ENCODE measurements at places on chromosomes 12 and 14.

DNA sequence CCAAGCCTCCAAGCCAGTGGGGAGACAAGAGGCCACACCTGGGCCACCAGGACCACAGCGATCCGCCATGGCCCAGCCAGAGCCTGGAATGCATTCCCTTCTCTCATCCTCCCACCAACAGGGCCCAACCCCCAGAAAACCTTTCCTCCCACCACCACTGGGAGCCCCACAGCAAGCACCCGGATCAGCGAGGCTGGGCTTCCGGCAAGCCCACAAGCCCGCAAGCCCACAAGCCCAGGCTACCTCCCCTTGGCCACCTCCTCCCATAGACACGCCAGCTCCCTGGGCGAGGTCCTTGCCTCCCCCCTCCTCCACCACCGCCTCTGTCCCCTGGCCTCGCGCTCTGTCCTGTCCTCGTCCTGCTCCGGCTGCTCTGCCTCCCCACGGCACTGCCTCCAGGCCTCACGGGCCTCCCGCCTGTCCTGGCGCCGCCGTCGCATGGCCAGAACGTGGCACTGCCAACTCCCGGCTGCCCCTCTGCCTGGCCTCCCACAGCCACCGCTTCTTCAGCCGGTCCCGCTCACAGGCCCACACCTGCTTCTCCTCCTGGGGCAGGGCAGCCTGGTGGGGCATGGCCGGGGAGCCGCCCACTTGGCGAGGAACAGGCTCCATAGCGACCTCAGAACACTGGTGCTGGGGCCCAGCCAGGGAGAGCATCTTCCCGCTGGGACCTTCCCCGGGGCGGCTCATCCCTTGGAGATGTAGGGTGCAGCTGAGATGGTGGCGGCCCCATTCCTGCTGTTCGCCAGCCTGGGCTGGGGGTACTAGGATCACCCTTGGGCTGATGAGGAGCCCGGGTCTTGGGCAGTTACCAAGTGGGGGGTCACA, 5.6 kb downstream of the CDK2AP1 start:
- no peak for DNase-seq

DNA sequence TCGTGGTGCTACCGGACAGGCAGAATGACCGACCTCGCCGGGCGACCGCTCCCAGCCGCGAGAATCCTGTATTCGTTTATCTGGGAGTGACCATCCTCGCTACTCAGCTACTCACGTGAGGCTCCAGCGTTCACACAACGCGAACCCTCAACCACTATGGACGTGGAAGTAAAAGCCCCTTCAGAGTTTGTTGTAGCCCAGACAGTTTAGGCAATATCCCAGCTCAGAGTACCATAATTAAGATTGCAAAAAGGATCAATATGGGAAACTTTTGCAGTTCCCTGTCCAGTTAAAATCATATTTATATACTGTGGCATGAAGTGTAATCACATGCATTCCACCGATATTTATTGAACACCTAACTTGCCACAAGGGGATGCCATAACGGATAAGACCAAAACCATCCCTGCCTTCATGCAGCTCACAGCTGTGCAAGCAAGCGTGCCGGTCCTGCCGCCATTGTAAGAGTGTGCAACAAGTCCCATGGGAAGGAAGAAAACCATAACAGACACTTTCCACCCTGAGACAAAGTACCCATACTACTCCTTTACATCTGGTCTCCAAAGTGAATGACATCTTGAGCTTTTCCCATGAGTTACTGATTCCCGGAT, 938 bp upstream of the MAX start:
- DNase-seq = peak; percentile 59

DNA sequence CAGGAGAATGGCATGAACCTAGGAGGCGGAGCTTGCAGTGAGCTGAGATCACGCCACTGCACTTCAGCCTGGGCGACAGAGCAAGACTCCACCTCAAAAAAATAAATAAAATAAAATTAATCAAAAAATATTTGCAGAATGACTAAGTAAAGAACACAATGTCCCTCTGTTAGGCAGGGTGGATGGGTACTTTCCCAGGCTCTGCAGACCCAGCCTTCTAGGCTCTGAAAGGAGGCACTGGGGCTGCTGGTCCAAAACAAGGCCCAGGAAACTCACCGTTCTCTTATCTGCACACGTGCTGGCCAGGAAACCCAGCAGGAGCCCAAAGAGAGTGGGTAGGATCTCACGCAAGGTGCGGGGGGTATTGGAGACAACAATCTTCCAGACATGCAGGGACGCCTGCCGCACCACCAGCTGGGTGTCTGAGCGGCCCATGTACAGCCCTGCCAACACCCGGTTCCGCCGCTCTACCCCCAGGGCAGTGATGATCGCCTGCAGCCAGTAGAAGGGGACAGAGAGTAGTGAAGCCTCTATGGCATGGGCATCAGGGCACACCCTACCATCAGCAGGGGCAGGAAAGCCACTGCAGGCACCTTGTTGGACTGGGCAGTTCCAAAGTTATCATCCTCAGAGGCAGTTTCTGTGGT, 25.8 kb upstream of the RAB35 start:
- no peak for DNase-seq

- no peak for DNase-seq
These were observed 794.8 kb upstream of the SEL1L start for GRCh38 chr14:82328442-82328841.

- DNase-seq = no peak
These were observed 53.1 kb upstream of the GNG2 start for GRCh38 chr14:51807356-51807755.

DNA sequence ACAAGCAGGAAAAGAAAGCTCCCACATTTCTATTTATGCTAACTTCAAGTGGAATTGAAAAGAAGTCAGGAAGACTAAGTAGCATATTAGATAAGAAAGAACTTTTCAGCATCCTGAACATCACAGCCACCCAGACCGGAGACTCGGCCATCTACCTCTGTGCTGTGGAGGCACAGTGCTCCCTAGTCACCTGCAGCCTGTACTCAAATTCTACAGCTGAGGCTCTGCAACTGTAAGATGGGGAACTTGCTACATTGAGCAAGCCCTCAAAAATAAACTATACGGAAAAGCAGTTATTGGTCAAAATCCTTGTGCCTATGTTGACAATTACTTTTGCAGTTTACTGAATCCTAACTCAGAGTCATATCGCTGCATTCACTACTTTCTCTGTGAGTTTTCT, 361.9 kb downstream of the DAD1 start:
- DNase-seq = no peak

DNA sequence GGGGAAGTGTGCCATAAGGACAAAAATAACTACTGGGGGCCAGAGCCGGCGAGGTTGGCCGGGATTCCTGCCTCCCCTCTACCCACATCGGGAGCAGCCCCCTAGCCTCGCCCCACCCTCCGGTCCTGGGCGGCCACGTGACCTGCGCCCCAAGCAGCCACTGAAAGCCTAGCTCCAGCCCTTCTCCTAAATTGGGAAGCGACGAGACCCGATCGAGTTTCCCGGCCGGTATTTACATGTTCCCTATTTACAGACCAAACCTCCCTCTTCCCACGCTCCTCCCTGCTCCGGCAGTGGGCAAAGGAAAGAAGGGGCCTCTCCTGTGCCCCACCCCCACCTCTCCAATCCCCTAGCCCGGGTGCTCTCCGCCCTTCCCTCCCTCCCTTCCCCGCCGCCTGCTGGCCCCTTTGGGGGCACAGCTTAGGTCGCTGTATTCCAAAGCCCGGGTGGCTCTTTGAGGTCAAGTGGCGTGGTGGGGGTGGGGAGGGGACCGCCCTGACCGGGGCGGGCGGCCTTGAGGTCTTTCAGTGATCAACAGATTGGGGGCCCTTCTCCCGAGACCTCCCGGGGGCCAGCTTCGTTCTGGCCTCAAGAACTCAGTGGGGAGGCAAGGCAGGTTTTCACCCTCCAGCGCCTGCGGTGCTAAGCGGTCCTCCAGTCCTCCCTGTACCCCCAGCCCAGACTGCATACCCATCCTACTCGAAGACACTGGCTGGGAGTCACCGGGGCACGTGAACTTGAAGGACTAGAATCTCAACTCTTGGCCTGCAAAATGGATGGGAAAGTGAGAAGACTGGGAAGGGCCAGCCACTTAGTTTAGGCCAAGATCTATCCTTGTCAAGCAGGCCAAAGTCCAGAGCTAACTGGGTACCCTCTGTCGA, 6.3 kb upstream of the CTDSP2 start:
- no peak for DNase-seq

- DNase-seq = peak; percentile 83
These were observed 45.4 kb downstream of the DCAF5 start for GRCh38 chr14:69107407-69108003.

DNA sequence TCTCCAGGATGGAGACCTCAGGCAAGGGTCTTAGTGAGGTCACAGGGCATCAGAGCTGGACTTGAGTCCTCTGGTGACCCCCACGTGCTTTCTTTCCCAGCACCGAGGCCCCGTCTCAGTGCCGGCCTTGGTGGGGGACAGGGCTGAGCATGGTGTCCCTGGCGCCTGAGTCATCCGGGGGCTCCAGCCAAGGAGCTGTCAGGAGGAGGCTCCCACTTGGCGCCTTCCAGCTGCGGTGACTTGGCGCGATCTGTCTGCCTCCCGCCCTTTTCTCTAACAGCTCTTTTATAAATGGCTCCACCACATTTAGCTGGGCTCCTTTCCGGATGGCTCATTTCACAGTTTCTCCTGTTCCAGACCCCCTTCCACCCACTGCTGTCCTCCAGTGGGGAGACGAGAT, 60.4 kb downstream of the PRMT8 start:
- no peak for DNase-seq

DNA sequence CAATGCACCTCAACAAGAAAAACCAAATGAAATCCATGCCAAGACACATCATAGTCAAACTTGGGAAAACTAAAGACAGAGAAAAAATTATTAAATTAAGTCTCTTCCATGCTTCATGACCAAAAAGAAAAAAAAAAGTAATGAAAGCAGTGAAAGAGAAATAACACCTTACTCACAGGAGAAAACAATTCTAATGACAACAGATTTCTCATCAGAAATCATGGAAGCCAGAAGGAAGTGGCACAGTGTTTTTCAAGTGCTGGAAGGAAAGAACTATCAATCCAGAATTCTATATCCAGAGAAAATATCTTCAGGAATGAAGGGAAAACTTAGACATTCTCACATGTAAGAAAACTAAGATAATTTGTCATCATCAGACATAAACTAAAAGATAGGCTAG, 71.1 kb upstream of the NUDT4 start:
- no peak for DNase-seq

- DNase-seq = no peak
These were observed 171.7 kb upstream of the RTL1 start for GRCh38 chr14:101075025-101075800.

DNA sequence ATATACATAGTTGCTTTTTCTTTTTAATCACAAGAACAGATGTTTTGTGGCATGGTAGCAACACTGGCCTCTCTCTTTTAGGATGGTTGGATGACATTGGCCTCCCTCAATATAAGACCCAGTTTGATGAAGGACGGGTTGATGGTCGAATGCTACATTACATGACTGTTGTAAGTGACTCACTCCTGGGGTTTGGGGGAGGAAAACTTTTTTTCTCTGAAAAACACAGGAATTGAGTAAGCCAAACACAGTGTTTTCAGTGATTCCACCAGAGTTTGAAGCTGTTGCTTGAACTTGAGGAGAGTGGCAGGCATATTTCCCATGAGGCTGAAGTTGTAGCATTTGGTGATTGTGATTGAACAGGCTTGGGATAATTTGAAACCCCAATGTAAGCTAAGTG, 13.7 kb upstream of the REP15 start:
- no peak for DNase-seq

DNA sequence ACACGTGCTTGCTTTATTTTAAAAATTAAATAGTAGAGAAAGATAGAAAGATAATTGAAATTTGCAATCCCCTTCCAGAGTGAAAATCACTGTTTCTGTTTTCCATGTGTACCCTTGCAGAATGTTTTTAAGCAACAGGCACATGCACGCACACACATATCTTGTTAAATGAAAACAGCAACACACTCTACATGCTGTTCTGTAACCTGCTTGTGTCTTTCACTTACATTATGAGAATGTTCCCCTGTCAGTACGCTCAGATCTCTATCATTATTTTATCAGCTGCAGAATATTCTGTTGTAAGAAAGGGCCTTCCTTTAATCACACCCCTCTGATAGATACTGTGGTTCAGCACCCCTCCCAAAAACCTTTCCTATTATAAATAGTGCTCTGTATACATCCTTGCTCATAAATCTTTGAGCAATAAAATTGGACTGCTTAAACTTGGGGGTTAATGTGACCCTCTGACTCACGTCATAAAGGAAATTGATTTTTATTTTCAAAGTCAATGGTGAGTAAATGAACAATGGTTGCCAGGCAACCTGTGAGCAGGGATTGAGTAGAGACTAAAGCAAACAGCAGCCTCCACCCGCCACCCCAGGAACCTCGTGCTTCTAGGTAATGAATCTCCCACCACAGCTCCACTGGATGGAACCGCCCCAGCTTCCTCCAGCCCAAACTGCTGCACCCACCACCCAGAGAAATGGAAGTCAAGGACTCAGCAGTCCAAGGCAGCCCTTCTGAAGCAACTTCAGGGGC, 31.9 kb upstream of the CHGA start:
- DNase-seq = no peak

DNA sequence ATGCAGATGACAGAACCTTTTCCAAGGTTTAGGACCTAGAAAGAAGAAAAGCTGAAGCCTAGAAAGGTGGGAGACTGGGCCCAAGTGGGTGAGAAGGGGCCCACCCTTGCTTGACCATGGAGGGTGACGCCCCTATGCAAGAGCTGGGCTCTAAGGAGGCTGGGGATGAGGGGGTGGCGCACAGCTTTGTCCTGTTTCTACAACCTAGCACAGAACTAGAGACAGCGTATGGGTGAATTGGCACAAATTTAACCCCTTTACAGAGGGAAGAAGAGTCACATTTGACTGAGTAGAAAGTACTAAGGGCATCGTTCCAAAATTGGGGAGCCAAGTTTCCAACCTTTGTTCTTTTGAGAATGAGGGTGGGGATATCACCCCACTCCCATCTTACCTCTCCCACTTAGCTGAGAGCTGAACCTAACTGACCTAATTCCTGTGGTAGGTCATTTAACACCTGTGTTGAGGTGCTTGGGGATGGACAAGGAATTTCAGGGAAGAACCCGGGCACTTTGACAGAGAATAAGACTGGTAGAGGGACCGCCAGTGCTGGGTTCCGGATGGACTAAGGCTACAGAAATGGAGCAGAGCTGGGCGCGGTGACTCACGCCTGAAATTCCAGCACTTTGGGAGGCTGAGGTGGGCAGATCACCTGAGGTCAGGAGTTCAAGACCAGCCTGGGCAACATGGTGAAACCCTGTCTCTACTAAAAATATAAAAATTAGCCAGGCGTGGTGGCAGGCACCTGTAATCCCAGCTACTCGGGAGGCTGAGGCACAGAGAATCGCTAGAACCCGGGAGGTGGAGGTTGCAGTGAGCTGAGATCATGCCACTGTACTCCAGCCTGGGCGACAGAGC, 5.2 kb downstream of the NFKBIA start:
- no peak for DNase-seq

DNA sequence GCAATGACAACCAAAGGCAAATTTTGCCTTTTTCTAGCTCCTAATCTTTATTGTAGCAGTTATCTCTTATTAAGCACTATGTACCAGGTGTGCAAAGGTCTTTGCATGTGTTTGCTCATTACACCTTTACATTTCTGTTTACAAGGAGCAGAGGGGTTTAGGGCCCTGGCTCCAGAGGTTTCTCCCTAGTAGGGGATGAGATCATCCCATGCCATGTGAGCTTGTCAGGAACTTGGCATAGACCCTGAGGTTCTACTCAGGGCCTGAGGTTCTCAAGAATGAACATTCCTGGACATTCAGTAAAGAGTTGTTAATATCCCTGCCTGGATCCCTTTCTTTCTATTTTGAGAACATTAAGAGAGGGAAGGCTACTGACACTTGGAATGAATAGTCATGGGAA, 292.0 kb downstream of the RPAP3 start:
- no peak for DNase-seq
